ENCODE measurements at places on chromosomes 7 and 10.

DNA sequence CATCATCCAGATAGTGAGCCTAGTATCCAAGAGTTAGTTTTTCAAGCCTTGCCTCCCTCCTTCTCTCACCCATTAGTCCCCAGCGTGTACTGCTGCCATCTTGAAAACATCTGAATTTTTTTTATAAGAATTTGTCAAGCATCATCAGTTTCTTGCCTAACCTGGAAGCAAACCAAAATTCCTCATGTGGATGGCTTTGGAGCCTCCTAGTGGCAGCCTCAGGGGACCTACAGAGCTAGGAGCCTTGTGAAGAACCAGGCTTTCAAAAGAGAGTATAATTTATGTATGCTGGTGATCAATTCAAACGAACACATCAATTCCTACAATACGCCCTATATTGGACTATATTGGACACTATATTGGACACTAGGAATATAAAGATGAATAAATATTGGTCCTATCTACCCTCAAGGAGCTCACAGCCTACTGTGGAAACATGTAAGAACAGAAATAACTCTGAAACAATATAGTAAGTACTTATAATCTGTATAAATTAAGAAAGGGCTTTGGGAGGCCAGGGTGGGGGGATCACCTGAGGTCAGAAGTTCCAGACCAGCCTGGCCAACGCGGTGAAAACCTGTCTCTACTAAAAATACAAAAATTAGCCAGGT is 63.4 kb downstream of the HPSE2 start:
- no peak for DNase-seq

- no peak for DNase-seq
Observed at GRCh38 chr7:137606061-137606674, 240.6 kb downstream of the DGKI start.

GRCh38 chr7:33742999-33743587 is 162.2 kb upstream of the BMPER start:
- DNase-seq: no peak

GRCh38 chr7:27689591-27690164 is 27.0 kb upstream of the HIBADH start:
- no peak for DNase-seq

DNA sequence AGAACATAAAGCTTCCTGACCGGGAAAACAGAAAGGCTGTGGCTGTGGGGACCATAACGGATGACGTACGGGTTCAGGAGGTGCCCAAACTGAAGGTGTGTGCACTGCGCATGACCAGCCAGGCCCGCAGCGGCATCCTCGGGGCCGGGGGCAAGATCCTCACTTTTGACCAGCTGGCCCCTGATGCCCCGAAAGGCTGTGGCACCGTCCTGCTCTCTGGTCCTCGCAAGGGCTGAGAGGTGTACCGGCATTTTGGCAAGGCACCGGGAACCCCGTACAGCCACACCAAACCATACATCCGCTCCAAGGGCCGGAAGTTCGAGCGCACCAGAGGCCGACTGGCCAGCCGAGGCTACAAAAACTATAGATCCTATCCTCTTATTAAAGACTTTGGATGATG is 179.3 kb downstream of the PTN start:
- DNase-seq: no peak

DNA sequence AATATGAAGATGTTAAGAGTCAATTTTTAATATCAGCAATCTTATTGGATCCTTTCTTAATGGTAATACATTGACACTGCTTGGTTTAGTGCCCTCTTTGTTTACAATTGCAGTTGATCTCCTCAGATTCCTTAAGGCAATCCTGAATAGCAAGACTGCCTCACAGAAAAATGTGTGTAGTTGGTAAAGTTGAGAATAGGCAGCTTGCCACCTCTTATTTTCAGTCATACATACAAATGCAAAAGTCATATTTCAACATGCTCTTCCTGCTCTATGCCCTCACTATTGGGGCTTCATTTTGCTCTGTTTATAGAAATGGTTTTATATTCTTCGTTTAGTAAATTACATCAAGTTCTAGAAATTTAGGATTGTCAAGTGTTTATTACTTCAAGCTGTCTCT is 661.1 kb upstream of the ANKRD30A start:
- DNase-seq: no peak

DNA sequence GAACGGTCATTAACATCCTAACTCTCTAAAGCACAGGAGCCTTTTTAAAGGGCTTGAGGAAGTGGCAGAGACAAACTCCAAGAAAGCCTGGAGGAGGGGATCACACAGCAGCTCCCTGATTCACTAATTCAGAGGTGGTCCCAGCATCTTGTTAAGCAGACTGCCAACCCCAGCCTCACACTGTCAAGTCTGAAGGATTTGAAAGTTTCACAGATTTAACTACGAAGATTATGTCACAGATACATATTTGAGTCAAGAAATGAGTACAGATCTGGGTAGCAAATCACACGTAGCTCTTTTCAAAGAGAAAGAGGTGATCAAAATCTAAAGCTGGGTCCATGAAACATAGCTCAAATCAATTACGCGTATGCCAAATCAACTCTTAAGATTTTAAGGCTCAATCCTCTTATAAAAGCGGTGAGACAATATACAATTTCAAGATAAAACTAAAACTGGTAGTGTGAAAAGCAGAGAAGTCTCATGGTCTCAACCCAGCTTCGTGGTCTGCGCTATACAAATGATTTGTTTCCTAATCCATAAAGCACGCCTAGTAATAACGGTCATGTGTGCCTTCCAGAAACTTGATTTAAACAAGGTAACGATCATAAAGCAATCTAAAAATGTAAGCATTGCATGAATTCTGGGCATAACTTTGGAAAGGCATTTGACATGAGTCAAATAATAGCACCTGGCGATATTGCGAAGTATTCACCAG is 229.9 kb upstream of the MKLN1 start:
- no peak for DNase-seq

GRCh38 chr10:11530806-11531205 is 80.6 kb downstream of the USP6NL start:
- DNase-seq: no peak

GRCh38 chr7:110170841-110171240 is 920.1 kb upstream of the LRRN3 start:
- DNase-seq: no peak

DNA sequence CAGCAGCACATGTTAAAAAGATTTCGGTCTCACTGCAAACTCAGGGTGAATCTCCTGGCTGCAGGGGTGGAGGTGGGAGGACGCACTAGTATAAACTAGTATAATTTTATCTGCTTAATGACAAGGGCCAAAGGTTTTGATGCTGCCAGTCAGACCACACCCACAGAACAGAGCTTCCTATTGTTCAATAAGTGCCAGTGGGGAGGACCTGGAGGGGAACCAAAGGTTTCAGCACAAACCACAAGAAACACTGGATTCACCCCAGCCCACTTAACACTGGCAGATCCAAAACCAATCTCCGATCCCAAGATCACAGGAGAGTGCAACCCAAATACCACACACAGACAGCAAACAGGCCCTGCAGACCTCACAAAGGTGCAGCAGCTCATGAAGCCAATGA is 6.6 kb downstream of the VOPP1 start:
- no peak for DNase-seq

DNA sequence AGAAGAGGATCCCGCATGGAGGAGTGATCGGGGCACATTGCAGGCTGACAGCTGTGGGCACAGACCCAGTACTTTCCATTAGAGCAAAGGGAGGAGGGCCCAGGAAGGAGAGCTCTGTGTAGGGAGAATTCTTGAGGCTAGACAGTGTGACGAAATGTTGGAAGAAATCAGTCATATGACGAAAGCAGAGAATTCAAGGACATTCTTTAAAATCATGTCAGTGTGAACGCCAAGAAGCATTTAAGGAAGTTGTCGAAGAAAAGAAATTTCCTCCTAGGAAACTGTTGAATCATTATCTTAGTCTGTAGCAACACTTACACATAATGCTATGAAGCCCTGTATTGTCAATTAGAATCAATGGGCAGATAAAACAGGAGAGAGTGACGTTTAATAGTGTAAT is 191.3 kb upstream of the ADARB2 start:
- no peak for DNase-seq

- no peak for DNase-seq
Observed at GRCh38 chr7:101453617-101454016, 90.9 kb downstream of the COL26A1 start.

DNA sequence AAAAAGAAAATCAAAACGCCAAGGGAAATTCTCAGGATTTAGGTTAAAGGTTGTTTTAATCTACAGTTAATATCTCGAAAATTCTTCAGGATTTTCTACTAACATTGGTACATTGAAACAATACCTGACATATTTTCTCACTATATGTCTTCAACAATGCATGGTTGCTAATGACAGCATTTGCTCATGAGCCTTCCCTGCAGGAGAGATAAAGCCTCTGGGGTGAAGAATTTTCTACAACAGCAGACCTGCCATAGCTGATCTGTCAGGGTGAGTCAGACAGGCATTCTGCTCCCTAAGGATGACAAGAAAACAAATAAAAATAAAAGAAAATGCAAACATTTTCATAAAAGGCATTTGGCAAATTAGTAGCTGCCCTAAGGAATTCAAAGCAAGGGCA is 11.7 kb upstream of the GPR37 start:
- no peak for DNase-seq

- DNase-seq: no peak
Observed at GRCh38 chr7:152677808-152678670, 2.1 kb upstream of the XRCC2 start.

- no peak for DNase-seq
Observed at GRCh38 chr10:34135515-34135914, 679.6 kb downstream of the PARD3 start.

DNA sequence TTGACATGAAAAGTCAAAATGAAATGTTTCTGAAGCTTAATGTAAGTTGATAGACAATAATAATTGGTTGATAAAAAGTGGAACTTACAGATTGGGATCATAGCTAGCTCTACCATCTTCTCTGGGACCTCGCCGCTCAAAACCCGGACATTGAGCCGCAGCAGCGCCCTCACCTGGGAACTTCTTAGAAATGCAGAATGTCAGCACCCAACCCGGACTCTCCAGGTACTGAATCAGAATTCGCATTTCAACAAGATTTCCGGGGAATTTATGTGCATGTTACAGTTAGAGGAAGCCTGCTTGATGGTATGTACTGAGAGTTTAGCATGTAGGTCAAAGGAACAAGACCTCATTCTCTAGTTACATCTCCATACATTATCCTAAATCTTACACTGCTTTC is 36.7 kb upstream of the ABLIM1 start:
- no peak for DNase-seq

GRCh38 chr7:28161331-28161730 is 19.3 kb downstream of the JAZF1 start:
- DNase-seq: no peak

- no peak for DNase-seq
Observed at GRCh38 chr10:31808258-31809218, 120.1 kb downstream of the ARHGAP12 start.

DNA sequence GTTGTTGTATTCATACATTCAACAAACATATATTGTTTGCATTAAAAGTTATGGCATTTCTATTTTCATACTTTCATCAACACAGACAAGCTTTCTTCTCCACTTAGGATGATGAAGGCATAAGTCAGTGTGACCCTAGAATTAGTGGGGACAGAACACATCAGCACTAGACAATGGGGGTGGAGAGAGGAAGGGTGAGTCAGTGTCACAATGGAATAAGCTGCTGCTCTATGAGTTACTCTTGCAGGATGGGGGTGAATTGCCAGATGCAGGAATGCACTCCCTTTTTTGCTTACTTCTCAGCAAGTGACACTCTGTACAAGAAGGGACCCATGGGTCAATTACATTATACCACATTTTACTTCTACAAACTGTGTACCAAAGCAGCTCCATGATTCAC is 74.0 kb downstream of the DGKI start:
- DNase-seq: no peak

- no peak for DNase-seq
Observed at GRCh38 chr7:8161364-8161828, 100.6 kb downstream of the ICA1 start.

DNA sequence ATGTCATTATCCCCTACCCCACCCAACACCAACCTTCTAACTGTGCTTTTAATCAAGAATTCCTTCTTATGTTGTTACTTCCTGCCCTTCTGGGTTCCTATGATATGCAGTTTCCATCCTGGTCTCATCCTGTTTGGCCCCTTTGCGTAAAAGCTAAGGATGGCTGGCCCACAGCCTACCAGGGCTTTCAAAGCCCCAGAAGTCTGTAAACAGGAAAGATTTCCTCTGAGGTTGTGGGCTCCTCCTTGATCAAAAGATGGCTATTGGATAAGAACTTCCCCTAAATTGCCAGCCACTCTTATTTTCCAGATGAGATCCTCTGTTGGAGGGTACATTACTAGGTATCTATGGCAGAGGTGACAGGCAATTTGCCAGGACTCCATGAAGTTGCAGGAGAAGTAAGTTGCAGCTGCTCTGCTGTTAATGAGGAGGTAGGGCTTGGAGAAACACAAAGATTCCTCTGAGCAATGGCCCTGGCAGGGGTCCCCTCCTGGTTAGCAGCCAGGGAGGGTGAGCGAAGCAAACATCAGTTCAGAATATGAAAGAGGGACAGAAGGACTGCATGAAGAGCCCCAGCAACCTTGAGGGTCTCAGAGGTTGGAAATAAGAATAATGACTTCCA is 32.1 kb downstream of the NRP1 start:
- DNase-seq: no peak

GRCh38 chr10:24378126-24378920 is 169.4 kb downstream of the KIAA1217 start:
- no peak for DNase-seq

- DNase-seq: no peak
Observed at GRCh38 chr10:1241322-1241890, 185.2 kb downstream of the WDR37 start.

DNA sequence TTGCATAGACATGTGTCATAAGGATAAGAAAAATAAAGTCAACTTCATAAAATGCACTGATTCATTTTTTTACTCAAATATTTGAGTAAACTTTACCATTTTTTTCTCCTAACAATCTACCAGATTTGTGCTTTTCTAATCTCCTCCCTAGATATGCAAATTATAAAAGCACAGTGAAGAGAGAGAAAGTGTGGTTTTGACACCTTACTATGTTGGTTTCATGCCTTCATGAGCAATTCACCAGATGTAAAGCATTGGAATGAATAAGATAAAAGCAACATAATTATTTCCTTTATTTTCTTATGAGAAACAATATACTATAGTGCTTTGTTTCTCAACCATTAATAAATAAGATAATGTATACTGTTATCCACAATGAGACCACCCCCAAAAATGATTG is 432.5 kb upstream of the PCDH15 start:
- DNase-seq: no peak

- no peak for DNase-seq
Observed at GRCh38 chr7:133795068-133795665, 332.0 kb upstream of the LRGUK start.

DNA sequence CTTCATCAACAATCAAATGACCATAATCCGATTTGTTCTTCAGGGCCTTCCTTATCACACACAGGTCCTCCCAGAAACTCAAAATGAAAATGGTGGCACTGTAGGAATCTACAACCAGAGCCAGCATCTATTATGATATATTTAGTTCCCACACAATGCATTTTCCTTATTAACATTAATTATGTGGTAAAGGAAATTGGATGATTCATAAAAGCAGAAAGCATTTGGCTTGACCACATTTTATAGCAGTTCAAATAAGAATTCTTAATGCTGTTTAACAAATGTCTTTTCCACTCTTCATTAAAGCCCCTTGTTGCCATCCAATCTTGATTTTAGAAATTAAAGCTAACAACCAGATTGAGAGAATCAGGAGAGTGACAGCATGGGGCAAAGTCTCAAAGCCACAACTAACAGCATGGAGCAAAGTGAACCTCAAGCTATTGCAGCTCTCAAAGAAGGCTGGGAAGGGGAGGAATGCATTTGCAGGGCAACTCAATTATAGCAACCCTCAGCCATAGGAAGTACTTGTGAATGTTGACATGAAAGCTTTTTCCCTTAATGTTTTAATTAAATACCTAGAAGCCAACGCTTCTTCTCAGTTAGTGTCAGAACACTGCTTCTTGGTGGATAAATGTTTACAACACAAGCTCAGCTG is 549.1 kb downstream of the NXPH1 start:
- DNase-seq: no peak
